ENCODE measurements at places on chromosomes 2 and 18.

GRCh38 chr2:47309472-47309951 lies 93.4 kb upstream of the MSH2 start:
- DNase-seq = no peak

DNA sequence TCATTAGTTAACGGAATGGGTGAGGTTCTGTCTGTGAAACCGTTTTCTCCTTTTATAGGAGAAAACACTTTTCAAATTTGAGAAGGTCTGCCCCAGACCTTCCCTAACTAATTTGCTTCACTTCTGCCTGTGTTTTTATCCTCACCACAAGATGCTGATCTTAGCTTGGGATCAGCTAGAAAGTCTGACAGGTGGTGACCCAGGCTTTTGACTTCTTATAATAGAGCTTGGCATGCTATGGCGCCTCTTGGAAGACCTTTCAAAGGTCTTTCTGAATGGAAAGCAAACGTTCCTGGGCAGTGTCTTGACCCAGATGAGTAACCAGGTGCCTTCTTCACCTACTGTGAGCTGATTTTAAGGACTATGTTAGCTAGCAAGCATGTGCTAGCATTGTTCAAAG lies 91.4 kb downstream of the LYPD6 start:
- no peak for DNase-seq

GRCh38 chr2:70328921-70329561 lies 27.2 kb upstream of the FAM136A start:
- peak; percentile 69 for DNase-seq

- no peak for DNase-seq
These were observed 44.2 kb downstream of the CEP192 start for GRCh38 chr18:13035249-13035914.

DNA sequence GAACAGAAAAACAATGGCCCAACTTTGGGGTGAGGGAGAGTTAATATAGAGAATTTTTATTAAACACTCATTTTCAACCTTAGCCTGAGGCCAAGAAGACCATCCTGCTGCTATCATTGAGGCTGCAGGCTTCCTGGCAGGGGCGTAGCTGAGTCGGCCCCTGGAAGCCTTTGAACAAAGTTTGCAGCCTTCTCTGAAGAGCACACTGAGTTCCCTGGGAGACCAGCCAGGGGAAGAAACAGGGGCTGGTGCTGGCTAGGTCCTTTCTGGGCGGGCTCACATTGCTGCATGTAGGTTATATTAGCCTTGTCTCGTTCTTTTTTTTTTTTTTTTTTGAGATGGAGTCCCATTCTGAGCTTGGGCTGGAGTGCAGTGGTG lies 126.8 kb upstream of the HS6ST1 start:
- no peak for DNase-seq

DNA sequence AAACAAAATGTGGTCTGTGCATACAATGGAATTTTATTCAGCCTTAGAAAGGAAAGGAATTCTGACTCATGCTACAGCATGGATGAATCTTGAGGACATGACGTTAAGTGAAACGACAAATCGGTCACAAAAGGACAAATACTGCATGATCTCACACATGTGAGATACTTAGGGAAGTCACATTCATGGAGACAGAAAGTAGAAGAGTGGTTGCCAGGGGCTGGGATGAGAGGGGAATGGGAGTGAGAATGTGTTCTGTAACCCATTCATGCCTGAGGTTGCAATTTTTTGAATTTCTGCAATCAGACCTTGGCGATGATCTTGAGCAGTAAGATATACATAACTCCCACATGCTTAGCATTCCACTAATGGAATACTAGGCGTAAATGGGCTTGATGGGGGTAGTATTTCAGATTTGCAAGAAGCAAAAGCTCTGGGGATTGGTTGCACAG lies 22.0 kb downstream of the FHL2 start:
- DNase-seq = no peak

GRCh38 chr18:56541340-56541739 lies 97.1 kb downstream of the TXNL1 start:
- no peak for DNase-seq

DNA sequence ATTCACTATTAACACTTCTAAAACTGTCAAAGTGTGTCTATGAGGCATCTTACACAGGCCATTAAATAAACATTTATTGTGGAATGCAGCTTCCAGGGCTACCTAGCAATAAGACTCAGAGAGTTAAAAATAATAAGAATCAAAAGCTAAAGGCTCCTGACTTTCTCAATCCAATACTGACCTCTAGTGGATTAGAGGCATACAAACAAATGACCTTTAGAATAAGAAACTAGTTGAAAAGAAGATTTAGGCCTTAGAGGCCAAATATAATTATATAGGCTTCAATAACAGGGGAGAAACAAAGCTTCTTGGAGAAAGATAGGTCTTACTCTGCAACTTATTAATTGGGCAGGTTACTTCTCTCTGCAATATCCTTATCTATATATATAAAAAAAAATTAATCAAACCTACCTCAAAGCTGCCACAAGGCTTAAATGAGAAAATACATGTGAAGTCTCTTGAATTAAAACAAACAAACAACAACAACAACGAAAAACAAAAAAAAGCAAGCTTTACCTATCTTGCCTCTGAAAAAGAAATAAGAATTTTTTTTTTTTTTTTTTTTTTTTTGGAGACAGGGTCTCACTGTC lies 246.1 kb downstream of the EXOC6B start:
- DNase-seq = peak; percentile 34

- DNase-seq = no peak
These were observed 68.9 kb downstream of the PRPF40A start for GRCh38 chr2:152648336-152648735.

- no peak for DNase-seq
These were observed 93.2 kb upstream of the DLX2 start for GRCh38 chr2:172195836-172196376.

DNA sequence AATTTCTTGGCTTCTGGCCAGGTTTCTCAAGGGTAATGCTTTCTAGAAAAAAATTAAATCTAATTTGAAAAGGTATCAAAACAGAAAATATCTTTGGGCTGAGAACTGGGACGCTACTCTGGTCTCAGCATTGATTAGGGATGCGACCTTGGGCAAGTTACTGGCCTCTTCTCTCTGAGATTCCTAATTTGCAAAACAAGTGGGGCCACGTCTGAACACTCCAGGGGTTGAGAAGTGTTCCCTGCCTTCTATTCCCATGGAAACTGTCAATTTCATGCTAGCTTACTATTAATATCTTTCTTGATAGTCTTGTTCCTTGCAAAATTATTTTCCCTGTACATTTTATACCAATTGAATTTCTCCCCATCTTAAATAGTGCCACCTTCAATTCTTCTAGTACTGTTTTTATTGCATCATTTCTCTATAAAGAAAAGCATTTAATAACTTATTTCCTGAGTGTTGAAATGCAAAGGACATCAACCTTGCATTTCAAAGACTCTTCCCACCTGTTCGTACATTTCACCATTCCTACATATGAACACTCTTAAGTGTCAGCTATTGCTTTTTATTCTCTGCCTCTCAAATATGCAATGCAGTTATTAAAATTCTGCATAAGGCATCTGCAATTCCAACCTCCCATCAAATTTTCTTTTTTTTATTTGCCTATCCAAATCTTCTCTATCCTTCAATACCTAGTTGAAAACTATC lies 118.3 kb upstream of the DSEL start:
- no peak for DNase-seq

- no peak for DNase-seq
These were observed 833 bp downstream of the EPB41L5 start for GRCh38 chr2:120013597-120014223.

- no peak for DNase-seq
These were observed 130.2 kb downstream of the RGPD3 start for GRCh38 chr2:106338043-106338442.

- no peak for DNase-seq
These were observed 8.3 kb downstream of the TRIM54 start for GRCh38 chr2:27290549-27290948.

GRCh38 chr2:179393481-179393880 lies 128.8 kb upstream of the SESTD1 start:
- DNase-seq = no peak

GRCh38 chr18:47203626-47204464 lies 27.7 kb upstream of the IER3IP1 start:
- no peak for DNase-seq

DNA sequence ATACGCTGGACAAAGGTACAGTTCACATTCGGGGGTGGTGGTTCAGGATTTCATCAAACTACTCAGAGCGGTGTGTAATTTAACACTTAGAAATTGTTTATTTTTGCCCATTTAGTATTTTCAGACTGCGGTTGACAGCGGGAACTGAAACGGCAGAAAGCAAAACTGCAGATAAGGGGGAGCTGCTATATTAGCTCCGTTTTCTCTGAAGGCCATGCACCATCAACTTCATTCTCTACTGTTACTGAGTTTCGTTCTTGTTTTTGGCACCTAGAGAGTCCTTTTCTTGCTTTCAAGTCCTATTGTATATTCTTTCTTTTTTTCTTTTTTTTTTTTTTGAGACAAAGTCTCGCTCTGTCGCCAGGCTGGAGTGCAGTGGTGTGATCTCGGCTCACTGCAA lies 121.5 kb upstream of the SP3 start:
- no peak for DNase-seq

GRCh38 chr18:10320791-10321190 lies 133.6 kb upstream of the APCDD1 start:
- no peak for DNase-seq

DNA sequence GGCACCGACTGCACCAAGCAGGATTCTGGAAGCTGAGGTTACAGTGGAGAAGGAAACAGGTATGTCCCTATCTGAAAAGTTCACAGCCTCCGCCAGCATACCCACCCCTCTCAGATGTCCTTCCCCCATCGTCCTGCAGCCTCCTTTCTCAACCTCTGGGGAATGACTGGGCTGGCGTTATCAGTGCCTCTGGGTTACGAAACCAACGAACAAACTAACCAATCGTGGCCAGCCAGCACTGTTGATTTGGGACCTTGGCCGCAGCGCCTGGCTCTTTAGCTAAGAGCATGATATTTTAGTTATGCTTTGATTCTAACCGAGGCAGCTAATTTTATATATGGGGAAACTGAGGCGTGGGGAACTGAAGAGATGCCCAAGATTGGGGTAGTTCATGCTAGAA lies 233.0 kb downstream of the TFCP2L1 start:
- no peak for DNase-seq

GRCh38 chr18:45202061-45202460 lies 413.2 kb upstream of the SLC14A2 start:
- DNase-seq = peak; percentile 24

DNA sequence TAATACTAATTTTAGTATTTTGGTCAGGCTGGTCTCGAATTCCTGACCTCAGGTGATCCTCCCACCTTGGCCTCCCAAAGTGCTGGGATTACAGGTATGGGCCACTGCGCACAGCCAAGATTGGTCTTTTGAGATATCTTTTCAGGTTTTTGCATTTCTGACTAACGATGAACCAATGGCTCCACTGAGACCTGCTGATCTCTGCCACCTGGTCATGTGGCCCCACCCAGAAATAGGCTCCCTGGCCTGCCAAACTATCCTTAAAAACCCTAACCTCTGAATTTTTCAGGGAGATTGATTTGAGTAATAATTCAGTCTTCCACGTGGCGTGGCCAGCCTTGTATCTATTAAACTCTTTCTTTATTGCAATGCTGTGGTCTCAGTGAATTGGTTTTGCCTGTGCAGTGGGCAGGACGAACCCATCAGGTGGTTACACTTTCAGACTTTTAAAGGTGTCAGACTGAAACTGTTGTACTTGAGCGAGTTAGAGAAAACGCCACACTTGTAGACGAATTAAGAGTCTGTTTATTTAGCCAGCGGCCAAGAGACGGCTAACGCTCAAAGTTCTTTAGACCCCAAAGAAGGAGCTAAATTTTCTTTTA lies 85.8 kb upstream of the MSH6 start:
- DNase-seq = no peak

- DNase-seq = no peak
These were observed 37.1 kb upstream of the ZCCHC2 start for GRCh38 chr18:62485684-62486083.

DNA sequence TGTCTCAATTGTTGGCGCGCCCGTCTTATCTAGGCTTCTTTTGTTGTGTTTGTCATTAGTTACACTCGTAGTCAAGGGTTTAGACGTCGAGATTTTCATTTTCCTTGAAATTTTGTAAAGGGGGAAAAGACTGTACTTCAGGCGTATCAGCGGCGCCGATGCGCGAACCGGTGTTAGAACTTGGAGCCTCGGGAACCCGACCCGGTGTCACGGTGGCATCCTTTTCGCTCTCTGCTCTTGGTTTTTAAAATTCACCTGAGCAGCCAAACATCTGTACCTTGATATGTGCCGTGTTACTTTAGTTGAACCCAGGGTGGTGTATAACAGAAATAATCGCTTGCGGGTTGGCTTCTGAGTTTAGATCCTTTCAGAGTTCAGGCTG lies 643 bp downstream of the RMC1 start:
- no peak for DNase-seq

DNA sequence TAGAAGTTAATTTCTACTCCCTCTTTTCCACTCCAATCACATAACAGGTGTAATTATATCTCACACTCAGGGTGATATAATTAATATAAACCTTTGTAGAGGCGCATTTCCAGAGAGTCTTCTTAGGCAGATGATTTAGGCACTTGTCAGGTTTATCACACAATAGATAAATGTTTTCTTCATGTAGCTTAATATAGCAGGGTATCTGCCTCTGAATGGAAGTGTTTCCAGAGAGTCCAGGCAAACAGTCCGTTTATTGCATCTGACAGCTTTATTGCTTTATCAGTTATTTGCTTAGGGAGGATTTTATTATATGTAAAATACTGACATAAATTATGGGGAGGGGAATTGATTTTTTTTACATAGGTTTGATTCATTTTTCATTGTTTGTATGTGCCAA lies 766.3 kb downstream of the SLC4A3 start:
- DNase-seq = peak; percentile 54

DNA sequence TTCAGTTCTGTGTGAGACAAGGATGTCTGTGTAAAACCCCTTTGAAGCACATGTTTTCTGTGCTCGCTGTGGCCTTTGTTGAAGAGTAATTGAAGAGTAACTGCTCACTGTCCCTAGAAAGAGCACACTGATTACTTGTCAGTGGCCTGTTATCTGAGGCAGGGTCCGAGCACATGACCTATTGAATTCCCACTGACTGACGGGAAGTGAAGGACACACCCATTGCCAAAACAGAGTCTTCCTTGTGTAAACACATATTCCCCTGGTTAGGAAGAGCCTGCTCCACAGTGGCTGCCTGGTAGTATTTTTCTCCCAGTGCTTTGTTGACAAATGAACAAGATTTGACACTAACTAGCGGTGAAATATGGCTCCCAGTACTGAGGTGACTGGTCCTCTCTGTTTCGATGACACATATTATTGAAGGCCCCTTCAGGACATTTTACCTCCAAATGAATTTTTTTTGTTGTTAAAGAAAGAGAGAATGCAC lies 148.5 kb upstream of the GYPC start:
- DNase-seq = no peak

DNA sequence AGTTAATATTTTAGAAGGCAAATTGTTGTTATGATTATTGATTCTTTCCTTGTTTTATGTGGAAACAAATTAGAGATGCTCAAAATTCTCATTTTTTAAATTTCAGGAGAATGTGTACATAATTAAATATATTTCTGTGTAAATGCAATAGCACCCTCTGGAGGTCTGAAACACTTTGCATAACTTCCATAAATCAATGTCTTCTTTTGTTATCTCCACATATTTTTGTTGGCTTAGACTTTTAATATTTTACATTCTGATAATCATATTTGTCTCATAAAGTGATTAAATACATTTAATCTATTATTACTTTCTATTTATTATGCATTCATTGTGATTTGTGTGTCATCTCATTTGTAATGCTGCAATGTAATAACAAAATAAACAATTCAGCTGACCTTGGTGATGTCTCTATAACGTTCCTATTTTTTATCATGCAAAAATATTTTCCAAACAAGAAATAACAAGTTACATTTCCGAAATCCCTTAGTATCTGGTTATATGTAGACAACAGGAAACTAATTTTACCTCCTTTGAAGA lies 201.8 kb upstream of the GALNT5 start:
- peak; percentile 28 for DNase-seq

GRCh38 chr18:3179430-3180089 lies 40.2 kb downstream of the MYOM1 start:
- no peak for DNase-seq
